GM23248 (cell line): ENCODE measurements at places on chromosomes 3 and 15. TPM values are rescaled to one million over a fixed set of nuclear protein-coding genes. Genes with fewer than 3 reads are reported as not detected.

DRD3 gene
- total RNA-seq: not detected in 2 replicates

TMEM45A gene
- 84.9 and 87.7 TPM in 2 replicates for total RNA-seq

CAMKV gene
- total RNA-seq: not detected in 2 replicates

DLL4 gene
- not detected in 2 replicates for total RNA-seq

RTP4 gene
- total RNA-seq: 1.4 and 1.9 TPM in 2 replicates

GOLGA6A gene
- not detected in 2 replicates for total RNA-seq
